Mesenchymal stem cell (in vitro differentiated cells and primary cell): ENCODE measurements at places on chromosomes 13 and 19.

DNA sequence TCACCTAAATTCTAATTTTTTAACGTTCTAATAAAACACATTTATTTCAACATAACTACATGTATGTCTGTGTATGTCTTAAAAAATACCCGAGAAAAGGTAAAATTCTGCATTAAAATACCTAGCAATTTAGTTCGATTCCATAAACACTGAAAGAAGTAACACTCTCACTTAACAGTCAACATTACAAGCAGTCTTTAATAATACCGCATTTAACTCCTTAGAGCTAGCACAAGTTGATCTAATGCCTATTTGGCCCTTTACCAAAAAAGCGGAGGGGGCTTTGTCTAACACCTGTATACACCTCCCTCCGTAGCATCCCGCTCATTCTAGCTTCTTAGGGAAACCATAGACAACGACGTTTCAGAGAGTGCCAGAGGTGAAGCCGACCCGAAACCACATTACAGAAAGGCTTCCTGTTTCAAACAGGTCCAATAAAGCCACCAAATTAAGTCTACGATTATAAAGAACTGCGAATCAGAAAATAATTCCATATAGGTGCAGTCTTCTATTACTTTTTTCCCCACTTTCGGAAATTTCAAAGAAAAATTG, 1.2 kb downstream of the SPART start:
- DNase-seq, result no peak

DNA sequence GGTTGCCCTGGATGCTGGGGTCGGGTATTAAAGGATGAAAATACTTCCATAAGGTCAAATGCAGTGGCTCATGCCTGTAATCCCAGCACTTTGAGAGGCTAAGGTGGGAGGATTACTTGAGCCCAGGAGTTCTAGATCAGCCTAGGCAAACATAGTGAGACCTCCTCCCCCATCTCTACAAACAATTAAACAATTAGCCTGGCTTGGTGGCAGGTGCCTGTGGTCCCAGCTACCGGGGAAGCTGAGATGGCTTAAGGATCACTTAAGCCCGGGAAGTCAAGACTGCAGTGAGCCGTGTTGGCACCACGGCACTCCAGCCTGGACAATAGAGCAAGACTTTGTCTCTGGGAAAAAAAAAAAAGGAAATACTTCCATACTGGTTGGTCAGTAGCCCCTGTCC, 1.5 kb downstream of the KLK11 start:
- DNase-seq, result no peak

GRCh38 chr19:41297628-41298347, 12.2 kb upstream of the CCDC97 start:
- DNase-seq, result no peak

- DNase-seq, result peak; percentile 26
Measured at GRCh38 chr19:54208784-54209057, 8.1 kb downstream of the RPS9 start.

DNA sequence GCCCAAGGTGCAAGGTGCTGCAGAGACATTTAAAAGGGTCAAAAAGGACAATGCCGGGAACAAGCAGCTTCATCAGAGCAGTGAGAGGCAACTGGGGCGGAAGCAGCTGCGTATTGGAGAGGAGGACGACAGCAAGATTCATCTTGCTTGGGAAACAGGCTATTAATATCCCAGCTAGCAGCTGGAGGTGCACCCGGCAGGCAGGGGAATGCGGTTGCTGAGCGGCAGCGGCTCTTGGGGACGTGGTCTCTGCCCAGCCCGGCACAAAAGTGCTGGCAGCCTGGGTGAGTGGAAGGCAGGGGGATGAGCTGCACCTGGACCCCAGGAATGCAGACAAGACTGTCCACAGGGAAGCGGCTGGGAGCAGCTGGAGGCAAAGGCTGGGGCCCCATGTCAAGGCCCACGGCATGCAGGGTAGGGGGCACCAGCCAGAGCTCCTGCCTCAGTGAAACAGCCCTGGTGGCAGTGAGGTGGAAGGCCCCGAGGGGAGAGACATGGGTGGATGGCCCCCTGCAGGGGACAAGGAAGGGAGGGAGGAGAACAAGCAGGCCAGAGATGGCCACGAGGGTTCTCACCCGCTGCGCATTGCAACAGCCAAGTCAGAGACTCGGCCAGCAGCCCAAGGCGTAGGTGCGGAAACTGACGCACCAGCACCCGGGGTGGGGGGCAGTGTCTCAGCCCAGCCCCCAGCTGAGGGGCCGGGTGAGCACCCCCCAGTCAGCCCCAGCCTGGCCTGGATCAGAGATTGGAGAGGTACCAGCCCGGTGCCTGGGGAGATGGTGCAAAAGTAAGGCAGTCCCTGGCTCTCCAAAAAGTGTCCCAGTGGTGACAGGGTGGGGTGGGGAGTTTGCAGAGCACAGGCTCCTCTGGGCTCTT, 34.4 kb downstream of the PEPD start:
- DNase-seq, result no peak

DNA sequence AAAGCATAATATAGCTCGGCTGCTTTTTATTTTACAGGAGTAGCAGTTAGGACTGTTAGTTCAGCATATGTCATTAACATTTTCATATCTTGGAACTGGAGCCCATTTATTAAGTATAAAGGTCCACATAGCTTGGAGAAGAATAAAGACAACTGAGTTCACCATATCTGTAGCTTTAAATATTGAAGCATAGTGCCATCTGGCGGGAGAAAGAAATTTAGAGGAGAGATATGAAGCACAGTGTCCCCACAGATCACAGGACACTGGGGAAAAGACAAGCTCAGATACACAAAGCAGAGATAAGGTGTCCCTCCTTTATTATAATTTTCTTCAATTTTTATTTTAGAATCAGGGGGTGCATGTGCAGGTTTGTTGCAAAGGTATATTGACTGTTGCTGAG, 104.7 kb upstream of the FREM2 start:
- DNase-seq, result peak; percentile 29

GRCh38 chr19:10238172-10238783, 7.1 kb upstream of the S1PR2 start:
- peak; percentile 36 for DNase-seq
